ENCODE measurements at places on chromosomes 7 and 10. TPM values are rescaled to one million over a fixed set of nuclear protein-coding genes. Genes with fewer than 3 reads are reported as not detected.
A peak's percentile ranks its signal among the peaks of the same experiment; 100 is the strongest.

GRCh38 chr7:159231017-159231416, 86.3 kb upstream of the VIPR2 start:
- no peaks in the 10 kb centered on the region for H3K4me1 ChIP-seq
- no peak for DNase-seq
- no peaks in the 10 kb centered on the region for H3K36me3 ChIP-seq
- H3K4me3 ChIP-seq: no peak overlapping the region

CPVL gene
- 160 TPM for total RNA-seq

GRCh38 chr7:130322615-130323014, 22.0 kb upstream of the CPA5 start:
- no peaks in the 10 kb centered on the region for H3K27me3 ChIP-seq
- H3K27ac ChIP-seq: no peak overlapping the region
- no peak overlapping the region for H3K4me3 ChIP-seq
- no peak for DNase-seq

- H3K27me3 ChIP-seq: no peaks in the 10 kb centered on the region
- H3K4me1 ChIP-seq: peaks cover 17% of the 10 kb centered on the region
- H3K4me3 ChIP-seq: peak within 1 kb of the TSS; percentile 98
- no peaks in the 10 kb centered on the region for H3K36me3 ChIP-seq
- peak; percentile 97 for DNase-seq
Observed at GRCh38 chr7:138460176-138460648, at the start of gene TRIM24. TRIM24 (plus strand) TSS chr7:138460259; CDS start chr7:138460549, 290 bp downstream.

- no peak overlapping the region for H3K27ac ChIP-seq
- DNase-seq: peak; percentile 55
- H3K4me1 ChIP-seq: peaks cover 16% of the 10 kb centered on the region
- H3K27me3 ChIP-seq: no peaks in the 10 kb centered on the region
Observed at GRCh38 chr10:96416643-96417042, 57.8 kb upstream of the OPALIN start.

DNA sequence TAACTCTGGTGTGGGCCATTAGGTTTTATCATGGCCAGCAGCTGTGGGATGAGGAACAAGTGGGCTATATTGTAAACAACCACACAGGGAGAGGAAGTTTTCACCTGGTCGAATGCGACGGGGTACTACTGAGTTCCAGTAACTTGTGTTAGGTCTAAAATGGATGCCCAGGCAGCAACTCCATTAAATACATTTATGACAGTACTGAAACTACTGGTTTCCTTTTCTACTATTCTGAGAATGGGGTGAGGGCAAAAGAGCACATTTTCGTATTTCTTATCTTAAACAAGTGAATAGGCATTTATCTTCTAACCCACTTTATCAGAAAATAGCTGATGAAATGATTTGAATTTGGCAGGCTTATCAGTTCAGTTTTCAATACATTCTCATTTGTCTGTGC, 109.7 kb downstream of the C1GALT1 start:
- no peak for DNase-seq
- H3K36me3 ChIP-seq: no peaks in the 10 kb centered on the region
- no peak overlapping the region for H3K27ac ChIP-seq

COL1A2 gene
- 67.9 TPM for total RNA-seq

CLDN4 gene
- total RNA-seq: not detected

ABCC2 gene
- 0.21 TPM for total RNA-seq
